ENCODE measurements at places on chromosomes 7 and 10. TPM values are rescaled to one million over a fixed set of nuclear protein-coding genes. Genes with fewer than 3 reads are reported as not detected.

- DNase-seq, result no peak
Observed at GRCh38 chr7:100176096-100177044, 811 bp downstream of the GPC2 start.

DNA sequence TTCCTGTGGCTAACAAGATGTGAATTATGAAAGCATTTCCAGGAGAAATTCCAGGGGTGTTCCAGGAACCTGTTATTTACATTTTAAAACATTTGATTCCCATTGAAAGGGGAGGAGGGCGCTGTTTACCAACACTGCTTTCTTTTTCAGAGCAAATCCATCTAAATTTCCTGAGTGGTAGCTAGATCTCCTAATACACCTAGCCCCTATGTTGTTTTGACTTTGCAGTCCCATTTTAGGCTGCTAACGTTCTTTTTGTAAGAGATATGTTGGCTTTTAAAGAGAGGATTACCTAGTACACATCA is 130.8 kb downstream of the TCF7L2 start:
- no peak for DNase-seq

DNA sequence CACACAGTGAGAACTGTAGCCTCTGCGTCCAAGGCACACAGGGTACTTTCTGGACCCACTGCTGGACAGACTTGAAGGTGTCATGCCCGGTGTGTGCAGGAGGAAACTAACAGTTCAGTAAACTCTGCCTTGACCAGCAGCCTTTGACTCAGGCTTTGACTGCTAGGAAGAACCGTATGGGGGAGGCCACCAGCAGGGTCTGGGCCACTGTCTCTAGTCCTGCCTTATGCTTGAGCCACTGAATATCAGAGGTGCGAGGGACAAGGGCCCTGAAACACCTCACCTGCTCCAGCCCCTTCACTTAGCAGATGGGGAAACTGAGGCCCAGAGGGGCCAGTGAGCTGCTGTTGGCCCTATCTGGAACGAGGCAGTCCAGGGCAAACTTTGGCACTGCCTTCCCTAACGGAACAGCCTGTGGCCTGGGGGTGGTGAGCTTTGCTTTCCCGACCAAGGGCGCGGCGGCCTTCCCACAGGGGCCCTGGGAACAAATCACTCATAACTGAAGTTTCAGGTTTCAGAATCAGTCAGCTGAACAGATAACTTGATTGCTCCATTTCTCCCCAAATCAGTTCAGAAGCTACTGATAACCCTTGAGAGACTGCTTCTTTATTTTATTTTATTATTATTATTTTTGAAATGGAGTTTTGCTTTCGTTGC is 130.0 kb downstream of the FAM53B start:
- DNase-seq, result no peak

GRCh38 chr10:1650542-1651269 is 86.6 kb downstream of the ADARB2 start:
- no peak for DNase-seq

- DNase-seq, result no peak
Observed at GRCh38 chr7:118517275-118517674, 292.8 kb downstream of the ANKRD7 start.

DNA sequence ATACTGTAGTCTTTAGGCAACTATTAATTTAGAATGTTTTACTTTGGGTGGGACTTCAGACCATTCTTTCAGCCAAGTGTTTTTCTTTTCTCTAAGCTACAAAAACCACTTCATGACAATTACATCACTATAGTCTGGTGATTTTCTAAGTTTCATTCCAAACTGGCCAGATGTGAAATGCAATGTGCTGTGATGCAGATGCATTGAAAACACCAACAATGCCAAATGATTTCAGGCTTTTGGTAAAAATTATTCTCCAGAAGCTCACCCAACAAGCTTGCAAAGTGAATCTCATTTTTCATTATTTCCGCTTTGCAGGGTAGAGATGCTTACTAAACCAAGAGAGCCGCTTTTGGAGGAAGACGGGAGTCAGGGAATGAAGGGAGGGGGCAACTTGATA is 118.4 kb upstream of the ANK3 start:
- DNase-seq, result no peak

- DNase-seq, result no peak
Observed at GRCh38 chr7:86825264-86825663, 181.6 kb downstream of the GRM3 start.

Gene TRIM4
- 31.3 TPM for total RNA-seq

- no peak for DNase-seq
Observed at GRCh38 chr7:16660702-16661464, 14.9 kb downstream of the BZW2 start.
